Memory B cell (primary cell): ENCODE measurements at places on chromosomes 3 and 15.

DNA sequence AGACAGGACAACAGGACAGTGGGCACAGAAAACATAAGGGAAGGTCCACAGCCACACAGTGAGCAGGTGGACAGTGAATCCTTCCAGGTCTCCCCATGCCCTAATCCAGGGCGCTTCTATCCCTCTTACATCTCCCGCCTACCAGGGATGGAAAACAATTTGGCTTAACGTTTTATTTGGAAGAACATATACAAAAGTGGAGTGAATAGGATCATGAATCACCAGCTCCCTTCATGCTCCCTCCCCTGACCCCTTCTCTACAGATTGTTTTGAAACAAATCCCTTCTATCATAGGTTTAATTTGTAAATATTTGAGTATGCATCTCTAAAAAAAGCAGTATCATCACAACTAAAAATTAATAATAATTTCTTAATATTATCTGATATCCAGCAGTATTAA, 52.5 kb downstream of the CLDN11 start:
- DNase-seq: no peak

DNA sequence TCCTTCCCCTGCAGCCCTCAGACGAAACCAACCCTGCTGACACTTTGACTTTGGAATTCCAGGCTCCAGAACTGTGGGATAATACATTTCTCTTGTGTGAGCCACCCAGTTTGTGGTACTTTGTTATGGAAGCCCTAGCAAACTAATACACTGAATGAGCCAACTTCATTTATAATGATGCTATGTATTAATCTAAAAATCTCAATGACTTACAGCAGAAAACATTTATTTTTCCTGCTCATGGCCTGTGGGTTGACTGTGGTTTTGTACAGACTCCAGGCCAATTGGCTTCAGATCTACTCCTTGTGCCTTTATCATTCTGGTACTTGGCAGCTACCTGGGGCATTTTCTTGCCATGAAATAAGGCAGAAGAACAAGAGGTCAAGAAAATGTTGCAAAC, 152.4 kb downstream of the EBLN2 start:
- no peak for DNase-seq

GRCh38 chr15:48289628-48290027, 41.6 kb upstream of the DUT start:
- no peak for DNase-seq

GRCh38 chr3:193231201-193231600, 9.8 kb upstream of the PLAAT1 start:
- no peak for DNase-seq

DNA sequence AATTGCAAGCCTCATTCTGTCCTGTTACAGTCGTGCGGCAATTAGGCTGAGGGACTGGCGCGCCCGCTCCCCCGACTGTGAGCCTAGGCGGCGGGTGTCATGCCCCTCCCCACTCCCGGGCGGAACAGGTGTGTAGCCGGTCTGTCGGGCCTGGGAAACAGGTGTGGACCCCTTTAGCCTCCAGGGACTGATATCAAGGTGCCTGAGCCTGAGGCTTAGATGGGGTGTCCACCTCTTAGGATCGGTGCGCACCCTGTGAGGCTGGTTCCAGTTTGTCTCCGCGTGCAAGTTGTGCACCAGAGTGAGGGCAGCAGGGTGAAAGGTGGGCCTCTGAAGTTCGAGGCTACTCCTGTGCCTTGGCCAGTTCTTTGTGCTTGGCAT, 686 bp downstream of the VPS8 start:
- no peak for DNase-seq

- no peak for DNase-seq
Measured at GRCh38 chr3:50028346-50028745, 60.4 kb upstream of the RBM5 start.

DNA sequence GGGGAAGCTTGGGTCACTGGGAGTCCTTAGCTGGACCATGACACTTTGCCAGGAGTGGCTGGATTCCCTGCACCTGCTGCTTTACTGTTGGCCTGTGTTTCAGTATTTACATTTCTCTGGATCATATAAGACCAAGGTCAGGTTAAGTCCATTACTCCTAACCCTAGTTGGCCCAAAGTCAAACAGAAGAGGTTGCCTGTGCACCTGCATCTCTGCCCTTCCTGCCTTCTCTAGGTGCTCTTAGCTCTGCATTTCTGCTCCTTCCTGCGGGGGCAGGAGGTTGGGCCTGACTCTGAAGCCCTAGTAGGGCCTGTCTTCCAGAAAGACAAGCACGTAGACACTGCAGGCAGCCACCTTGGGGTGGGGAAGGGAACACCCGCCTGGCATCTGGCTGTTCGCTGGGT, 124.3 kb downstream of the RPLP1 start:
- no peak for DNase-seq
